Left renal pelvis (tissue), 4 donors: ENCODE measurements at places on chromosomes 3 and 15.

- no peak for DNase-seq
Measured at GRCh38 chr3:116018646-116019045, 395.3 kb downstream of the GAP43 start.

GRCh38 chr3:6799264-6799915, 61.5 kb upstream of the GRM7 start:
- no peak for DNase-seq

- no peak for DNase-seq
Measured at GRCh38 chr3:157190380-157190872, 30.5 kb upstream of the CCNL1 start.

DNA sequence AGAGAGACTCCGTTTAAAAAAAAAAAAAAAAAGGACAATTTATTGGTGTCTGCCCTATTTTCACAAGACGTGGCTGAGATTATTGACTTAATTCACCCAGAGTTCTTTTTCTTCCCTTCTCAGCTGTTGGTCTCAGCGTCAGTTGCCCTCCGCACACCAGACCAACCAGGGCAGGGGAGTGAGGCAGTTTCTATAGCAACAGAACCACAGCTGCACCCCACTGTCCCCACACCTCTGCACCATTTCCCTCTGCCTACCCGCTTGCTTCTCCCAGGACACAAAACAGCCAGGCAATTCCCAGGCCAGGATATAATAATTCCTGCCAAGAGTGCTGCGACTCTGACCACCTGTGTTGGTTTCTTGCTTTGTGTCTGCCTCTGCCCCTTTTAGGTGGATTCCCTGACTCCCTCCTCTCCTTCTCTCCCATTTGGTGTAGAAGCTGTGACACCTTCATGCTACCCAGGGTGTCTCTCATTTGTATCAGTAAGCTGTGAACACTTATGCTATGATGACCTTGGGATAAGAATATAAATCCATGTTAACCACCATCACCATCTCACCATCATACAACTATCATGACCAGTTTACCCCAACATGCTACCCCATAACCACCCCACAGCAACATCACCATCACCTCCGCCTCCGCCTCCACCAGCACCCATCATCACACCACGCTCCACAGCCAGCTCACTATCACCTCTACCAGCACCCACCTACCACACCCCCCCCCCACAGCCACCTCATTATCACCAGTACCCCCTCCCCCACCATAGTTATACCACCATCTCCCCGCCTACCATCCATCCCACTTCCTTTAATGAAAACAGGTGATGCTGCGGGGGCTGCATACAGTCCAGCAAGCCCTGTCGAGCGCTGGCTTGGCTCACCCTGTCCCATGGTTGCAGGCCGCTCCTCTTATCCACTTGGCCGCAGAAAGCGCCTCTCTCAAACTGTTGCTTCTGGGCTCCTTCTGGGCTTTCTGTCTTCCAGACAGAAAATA, 589 bp downstream of the EPB42 start:
- DNase-seq = no peak

DNA sequence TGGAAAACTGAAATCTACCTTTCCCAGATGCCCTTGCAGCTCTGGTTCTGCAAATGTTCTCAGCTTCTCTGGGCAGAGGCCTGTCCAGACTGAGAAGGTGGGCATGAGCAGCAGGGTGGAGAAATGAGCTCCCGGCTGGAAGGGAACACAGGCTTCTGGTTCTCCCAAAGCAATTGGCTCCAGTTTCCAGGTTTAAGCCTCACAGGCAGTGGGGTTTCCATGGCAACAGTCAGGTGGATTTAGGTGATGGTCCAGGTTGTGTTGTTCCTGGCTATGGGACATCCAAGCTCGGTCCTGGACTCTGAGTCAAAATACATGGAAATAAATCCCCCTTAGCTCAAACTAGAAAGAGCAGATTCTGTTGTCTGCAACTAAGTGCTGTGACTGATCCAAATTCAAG, 94.6 kb upstream of the IQSEC1 start:
- DNase-seq = no peak
